ENCODE measurements at places on chromosomes 7 and 10.

DNA sequence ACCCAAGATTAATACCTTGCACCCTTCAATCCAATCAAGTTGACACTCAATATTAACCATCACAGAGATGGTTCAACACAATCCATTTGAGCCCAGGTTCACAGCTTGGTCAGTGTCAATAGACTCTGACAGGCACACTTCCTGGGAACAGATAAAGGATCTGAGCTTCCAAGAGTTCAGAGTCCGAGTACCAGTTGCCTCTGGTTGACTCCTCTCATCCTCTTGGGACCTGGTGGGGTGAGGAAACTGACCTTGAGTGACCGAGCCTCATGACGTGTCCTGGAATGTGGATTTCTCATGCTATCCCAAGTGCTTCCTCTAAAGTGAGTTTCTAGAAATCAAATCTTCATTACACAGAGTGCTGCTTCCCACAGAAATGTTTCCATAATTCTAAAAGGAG, 162.0 kb downstream of the CYP26A1 start:
- peaks cover 6% of the 10 kb centered on the region for H3K27me3 ChIP-seq
- DNase-seq: no peak
- H3K4me3 ChIP-seq: no peak overlapping the region
- no peaks in the 10 kb centered on the region for H3K36me3 ChIP-seq
- no peak overlapping the region for H3K27ac ChIP-seq

- peaks cover 7% of the 10 kb centered on the region for H3K4me1 ChIP-seq
- H3K36me3 ChIP-seq: no peaks in the 10 kb centered on the region
- H3K27me3 ChIP-seq: peaks cover 5% of the 10 kb centered on the region
- H3K4me3 ChIP-seq: no peak overlapping the region
- H3K27ac ChIP-seq: no peak overlapping the region
Measured at GRCh38 chr7:139845443-139845805, 16.4 kb downstream of the TBXAS1 start.

- no peak for DNase-seq
- no peak overlapping the region for H3K27ac ChIP-seq
- H3K36me3 ChIP-seq: no peaks in the 10 kb centered on the region
- H3K4me1 ChIP-seq: peaks cover 12% of the 10 kb centered on the region
- H3K27me3 ChIP-seq: peaks cover 59% of the 10 kb centered on the region
Measured at GRCh38 chr10:30055226-30055662, 4.1 kb downstream of the JCAD start.

GRCh38 chr10:3068968-3069737, 1.8 kb downstream of the PFKP start:
- peak overlapping the region; percentile 87 for H3K27ac ChIP-seq
- H3K27me3 ChIP-seq: peaks cover 16% of the 10 kb centered on the region
- DNase-seq: peak; percentile 19

DNA sequence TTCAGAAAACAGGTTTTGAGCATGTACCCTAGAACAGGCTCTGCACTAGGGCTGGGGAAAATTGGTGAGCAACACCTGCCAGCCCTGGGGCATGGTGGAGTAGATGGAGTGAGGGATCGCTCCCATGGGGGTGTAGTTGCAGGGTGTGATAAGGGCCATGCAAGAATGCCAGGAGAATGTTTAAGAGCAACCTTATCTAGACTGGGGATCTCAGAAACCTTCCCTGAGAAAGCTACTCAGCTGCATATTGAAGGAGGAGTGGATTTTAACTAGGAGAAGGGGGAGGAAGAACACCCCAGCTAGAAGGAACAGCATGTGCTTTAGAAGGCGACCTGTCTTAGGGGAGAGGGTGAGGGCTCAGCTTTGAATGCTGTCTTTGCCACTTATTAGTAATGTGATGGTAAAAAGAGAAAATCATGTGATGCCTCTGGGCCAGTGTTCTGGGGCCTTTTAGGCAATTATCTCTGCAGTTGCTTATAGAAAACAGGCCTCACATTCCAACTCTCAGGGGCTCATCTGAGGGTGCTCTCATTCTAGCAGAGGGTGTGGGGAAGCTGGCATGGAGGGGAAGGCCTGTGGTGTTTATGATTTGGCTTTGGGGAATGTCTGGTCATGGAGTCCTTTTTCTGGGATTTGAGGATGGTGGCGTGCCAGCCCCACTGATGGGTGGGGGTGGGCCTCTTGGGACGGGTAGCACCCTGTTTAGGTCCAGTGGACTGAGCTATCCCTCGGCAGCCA, 225.4 kb downstream of the BMPER start:
- no peaks in the 10 kb centered on the region for H3K27me3 ChIP-seq
- H3K4me3 ChIP-seq: no peak overlapping the region
- no peaks in the 10 kb centered on the region for H3K36me3 ChIP-seq
- no peak overlapping the region for H3K27ac ChIP-seq

Measured in activated T-helper 1 cell treated with anti-CD3 and anti-CD28 coated beads, Interleukin-12 subunit alpha, Interleukin-12 subunit beta, Interleukin-2, Interleukin-4 antibody, amounts not matched to agents 30 ng/mL and 10 ng/mL and 1 ng/mL, durations not matched to agents 14 hours and 24 hours and 36 hours (primary cell).